ENCODE measurements at places on chromosomes 6 and 20.
A peak's percentile ranks its signal among the peaks of the same experiment; 100 is the strongest.

- peak; percentile 48 for DNase-seq
Observed at GRCh38 chr20:44745598-44746366, at the start of gene KCNK15. TSS of gene KCNK15 (plus strand) at chr20:44745865. CDS start at chr20:44745911, 46 bp downstream.

- DNase-seq: no peak
Observed at GRCh38 chr6:137224799-137225198, 5.6 kb upstream of the IFNGR1 start.

- no peak for DNase-seq
Observed at GRCh38 chr6:24899136-24899996, 36.4 kb downstream of the RIPOR2 start.

GRCh38 chr6:3277251-3277650 lies 18.5 kb downstream of the PSMG4 start:
- no peak for DNase-seq

GRCh38 chr6:138246650-138247440 lies 28.6 kb upstream of the PBOV1 start:
- no peak for DNase-seq

GRCh38 chr20:13220194-13220903 lies 725 bp upstream of the ISM1 start:
- DNase-seq: peak; percentile 62

- no peak for DNase-seq
Observed at GRCh38 chr6:145823328-145823944, 8.8 kb upstream of the FBXO30 start.

DNA sequence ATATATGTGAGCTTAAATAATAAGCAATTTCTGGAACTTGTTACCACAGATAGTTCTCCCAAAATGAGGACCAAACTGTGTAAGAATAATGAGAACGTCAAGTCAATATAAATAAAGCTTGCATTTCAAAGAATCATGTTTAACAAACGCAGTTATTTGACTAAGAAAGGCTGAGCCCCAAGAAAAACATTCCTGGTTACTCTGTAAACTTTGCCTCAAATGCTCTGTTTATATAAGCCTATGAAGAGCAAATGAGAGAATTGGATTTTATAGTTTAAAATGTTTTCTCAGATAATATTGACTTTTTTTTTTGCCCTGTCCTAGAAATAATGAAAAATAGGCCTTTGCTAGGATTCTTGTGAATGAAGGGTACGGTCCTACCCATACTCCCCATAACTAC lies 81.3 kb downstream of the C6orf52 start:
- DNase-seq: no peak

DNA sequence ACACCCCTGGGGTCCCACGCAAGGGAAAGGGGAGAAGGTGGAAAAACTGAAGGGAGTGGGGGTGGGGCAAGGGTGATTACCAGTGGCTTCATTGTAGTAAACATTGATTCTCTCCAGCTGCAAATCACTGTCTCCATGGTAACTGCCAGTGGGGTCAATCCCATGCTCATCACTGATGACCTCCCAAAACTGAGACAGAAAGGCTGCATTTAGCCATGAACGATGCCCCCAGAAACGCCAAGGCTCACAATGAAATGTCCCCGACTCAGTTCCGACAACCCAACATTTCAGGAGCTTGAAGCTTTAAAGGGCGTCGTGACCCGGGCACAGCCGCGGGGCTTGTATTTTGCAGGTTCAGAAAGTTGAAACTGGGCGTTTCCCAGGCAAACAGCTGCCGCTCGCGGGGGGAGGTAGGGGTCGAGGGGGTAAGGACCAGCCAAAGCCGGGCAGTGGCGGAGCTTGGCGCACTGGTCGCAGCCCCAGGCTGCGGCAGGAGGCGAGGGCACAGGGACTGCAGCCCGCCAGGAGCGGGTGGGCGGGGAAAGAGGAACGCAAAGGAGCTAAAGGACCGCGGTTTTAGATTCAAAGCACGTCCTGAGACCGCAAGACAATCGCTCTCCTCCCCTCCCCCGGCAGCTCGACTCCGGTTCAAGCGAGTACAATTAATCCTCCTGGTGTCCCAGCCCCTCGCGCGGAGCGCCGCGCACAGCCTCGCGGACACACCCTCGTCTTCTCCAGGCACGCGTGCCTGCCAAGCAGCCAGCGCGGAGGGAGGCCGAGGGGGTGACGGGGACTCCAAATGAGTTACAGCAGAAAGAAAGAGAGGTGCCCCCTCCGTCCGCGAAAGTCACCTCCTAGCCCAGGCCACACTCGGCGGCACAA lies 731 bp downstream of the TUBB2B start:
- DNase-seq: peak; percentile 48

GRCh38 chr6:4828187-4828698 lies 52.0 kb downstream of the CDYL start:
- no peak for DNase-seq

DNA sequence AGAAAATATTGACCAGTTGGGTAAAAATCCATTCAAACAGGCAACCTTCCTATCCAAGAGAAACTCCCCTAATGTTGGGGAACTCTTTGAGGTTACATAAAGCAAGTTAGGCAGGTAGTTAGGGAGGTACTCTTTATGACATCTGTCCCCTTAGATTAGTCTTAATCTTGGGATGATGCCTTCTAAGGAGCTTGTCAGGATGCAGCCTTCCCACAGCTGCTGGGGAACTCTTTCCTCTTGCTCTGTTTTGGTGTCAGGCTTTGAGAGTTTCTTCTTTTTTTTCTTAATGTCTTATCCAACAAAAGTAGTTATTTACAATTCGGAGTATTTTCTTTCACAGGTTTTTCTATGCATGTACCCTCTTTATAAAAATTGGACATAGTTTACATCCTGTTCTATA lies 194.8 kb downstream of the CDKAL1 start:
- no peak for DNase-seq

DNA sequence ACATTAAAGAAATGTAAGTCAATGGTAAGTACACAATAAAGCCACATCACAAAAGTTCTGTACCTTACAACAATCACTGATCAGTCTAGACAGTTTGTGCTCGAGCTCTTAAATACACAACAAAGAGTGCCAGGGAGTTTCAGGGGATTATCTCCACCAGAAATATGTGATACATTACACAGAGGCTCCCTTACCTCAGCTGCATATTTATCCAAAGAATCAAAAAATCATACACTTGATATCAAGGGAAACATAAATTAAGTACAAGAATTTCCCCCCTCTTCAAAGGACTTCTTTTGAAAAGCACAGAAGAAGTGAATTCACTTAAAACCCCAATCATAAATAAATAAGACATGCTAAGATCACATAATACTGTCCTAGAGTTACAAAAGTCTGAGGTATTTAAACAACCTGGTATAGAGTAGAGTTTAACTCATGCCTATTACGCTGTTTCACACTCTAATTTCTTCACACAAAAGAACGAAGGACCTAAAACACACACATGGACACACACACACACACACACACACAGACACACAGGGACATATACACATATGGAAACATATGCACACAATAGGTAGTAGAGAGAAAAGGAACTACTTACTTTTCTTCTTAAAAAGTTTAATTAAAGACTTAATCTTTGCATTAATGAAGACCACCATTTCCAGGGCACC lies 528 bp downstream of the NHSL1 start:
- DNase-seq: peak; percentile 36

DNA sequence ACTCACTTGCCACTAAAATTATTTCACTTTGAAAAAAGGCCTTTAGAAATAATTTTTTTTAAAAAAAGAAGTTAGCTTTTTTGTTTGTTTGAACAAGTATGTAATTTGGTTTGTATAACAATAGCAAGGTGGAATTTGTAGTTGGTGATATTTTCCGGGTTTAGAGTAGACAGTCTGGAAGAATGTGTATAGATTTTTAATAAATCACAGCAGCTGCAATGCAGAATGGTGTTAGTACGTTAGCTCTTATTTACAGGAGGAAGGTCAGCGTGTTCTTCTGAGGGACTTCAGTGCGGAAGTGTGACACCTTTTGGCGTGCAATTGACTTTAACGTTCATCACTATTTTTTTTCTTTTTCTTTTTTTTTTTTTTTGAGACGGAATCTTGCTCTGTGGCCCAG lies 115.4 kb downstream of the PLEKHG1 start:
- DNase-seq: no peak

DNA sequence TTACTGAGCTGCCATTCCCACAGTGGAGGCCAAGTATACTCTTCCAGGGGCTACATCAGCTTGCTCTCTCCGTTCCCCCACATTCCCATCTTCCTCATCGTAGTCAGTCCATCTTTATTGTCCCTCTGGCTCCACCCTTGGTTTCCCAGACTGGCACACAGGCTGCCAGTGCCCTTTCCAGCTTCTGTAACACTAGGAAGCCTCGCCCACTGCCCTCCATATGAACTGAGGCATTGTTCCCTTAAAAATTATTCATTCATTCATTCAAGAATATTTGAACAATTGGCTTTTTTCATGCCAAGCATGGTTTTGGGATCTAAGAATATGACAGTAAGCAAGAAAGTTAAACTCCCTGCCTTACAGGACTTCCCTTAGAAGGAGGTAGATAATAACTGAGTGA lies 14.3 kb downstream of the ROS1 start:
- DNase-seq: no peak

- DNase-seq: no peak
Observed at GRCh38 chr20:10436053-10436699, 1.1 kb downstream of the SLX4IP start.

DNA sequence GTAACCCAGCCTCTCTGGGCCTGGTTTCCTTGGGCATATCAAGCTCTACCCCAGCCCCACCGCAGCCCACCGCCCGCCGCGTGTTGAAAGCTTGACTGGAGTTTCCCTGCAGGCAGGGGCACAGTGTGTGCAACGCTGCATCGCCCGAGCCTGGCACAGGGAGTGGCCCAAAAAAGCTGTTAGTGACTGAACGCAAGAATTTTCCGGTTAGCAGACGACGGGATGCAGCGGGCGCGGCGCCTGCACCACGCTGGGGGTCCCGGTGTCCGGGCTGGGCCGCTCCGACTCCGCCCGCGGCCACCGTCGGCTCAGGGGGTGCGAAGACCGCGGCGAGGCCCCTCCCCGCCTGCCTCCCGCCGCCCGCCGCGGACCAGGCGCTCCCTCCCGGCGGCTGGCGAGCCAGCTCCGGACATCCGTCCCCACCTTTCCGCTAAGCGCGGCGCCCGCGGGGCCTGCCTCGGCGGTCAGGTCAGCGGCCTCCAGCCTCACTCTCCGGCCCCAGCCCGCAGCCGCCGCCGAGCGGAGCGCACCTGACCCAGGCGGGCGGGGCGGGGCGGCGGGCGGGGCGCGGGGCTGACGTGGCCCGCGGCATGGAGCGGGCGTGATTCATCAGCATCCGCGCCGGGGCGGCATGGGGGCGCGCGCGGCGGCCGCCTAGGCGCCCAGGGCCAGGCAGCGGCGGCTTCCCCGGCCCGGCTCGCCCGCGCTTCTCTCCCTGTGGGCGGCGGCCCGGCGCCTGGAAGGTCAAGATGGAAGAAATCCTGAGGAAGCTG lies at the start of gene ARFGEF3:
TSS of gene ARFGEF3 (plus strand) at position 602 of the 773 bp plus-strand sequence. CDS start at position 750, 148 bp downstream.
- DNase-seq: peak; percentile 45

DNA sequence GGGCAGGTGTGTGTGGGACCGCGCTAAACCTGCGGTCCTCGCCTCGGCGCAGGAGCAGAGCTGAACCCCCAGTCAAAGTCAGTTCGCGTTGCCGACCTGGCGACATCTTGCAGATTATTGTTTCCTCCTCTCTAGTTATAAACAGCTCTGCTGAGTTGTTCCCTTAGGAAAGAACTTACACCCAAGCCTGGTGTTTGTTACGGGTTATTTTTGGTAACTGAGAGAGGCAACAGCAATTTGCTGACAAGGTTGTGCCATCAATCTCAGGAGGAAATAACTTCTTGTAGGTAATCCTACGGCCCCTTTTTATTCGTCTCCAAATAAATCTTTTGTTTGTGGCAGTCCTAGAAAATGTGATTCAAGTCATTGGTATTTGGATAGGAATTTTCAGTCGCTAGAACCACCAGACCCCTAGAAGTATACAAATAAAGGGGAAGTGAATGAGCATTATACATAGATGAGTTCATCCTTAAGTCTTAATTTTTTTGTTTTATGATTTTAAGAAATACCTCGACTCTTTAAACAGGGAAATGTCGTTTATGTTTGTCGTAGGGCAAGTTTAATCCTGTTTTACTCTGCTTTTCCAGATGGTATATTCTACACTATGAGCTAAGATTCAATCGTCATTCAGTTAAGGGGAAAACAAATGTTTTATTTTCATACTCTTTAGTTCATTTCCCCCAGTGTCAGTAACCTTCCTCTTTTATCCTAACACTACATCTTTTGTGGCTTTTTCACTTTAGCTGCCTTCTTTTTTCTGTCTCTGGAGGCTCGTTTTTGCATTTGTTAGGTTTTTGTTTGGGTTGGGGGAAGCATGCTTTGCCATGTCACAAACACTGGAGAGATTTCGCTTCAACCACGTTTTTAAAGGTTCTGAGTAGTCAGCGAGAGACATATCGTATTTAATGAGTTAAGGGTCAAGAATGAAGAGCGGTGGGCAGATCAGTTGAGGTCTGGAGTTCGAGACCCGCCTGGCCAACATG lies 1.2 kb downstream of the PM20D2 start:
- DNase-seq: peak; percentile 48

- DNase-seq: no peak
Observed at GRCh38 chr6:19691465-19692167, 145.6 kb upstream of the ID4 start.

DNA sequence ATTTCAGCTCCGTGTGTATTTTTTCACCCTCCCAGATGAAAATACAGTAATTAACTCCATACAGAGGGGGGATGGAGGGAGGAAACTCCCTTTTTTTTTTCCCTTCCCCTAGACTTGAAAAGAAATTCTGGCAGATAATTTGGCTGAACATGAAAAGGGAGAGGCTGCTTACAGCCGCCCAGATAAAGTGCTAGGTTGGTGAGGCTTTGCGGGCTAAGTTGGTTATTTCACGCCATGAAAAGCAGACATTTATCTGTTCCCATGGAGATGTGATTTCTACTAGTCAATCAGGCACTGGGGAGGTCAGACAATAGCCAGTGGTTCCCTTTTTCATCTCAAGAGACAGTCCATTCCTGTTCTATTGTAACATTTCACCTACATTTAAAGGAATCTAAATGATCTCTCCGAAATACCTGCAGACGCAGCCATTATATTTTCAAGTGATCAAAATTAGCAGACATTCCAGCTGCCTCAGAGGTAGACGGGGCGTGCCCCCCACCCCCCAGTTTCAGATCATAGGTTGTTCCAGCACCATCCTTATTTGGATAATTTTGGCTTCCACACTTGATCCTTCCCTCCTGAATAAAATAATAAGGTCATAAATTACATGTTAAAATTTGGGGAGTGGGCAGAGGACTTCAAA lies 143.9 kb upstream of the ZNF217 start:
- DNase-seq: peak; percentile 52

- DNase-seq: no peak
Observed at GRCh38 chr6:43269273-43270007, 26.2 kb downstream of the TTBK1 start.

DNA sequence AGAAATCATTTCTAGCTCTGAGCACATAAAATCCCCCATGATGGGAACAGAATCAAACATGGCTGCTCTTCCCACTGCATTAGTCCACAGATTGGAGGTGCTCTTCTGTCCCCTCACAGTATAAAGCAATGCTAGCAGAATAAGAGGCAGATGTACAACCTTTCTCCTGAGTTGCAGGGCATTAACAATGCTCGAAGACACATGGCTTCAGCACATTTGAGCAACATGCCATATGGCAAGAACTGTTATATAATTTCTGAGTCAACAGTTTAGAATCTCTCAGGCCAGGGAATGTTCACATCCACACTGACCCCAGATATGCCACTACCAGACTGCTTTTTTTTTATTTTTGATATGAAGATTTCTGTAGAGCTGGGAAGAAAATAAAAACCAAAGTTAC lies 119.6 kb downstream of the KIF13A start:
- DNase-seq: no peak

- DNase-seq: no peak
Observed at GRCh38 chr6:5083813-5084359, 1.3 kb upstream of the PPP1R3G start.
